Caudate nucleus (tissue), 63 donors: ENCODE measurements at places on chromosomes 4 and X.

- DNase-seq: no peak
Observed at GRCh38 chr4:38559374-38559773, 104.6 kb upstream of the KLF3 start.

- no peak for DNase-seq
Observed at GRCh38 chr4:88720451-88721428, 23.1 kb upstream of the NAP1L5 start.

DNA sequence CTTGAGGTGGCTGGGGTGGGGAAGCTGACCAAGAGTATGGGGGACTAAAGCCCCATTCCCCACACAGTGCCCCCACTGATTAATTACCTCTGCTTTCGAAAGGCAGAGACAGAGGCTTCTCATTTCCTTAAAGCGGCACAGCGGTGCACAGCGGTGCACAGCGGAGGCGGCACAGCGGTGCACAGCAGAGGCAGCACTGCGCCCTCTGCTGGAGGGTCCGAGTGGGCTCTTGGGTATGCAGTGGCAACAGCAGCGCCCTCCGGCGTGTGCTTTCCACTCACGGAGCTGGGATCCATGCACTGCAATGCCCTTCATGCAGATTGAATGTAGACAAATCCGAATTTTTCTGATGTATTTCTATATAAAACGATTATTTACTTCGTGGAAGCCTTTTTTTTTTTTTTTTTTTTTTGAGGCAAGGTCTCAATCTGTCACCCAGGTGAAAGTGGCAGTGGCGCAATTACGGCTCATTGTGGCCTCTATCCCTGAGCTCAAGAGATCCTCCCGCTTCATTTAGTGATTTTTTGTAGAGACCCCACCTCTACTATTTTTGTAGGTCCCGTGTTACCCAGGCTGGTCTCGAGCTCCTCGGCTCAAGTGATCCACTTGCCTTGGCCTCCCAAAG lies 19.7 kb upstream of the PRPS2 start:
- no peak for DNase-seq

DNA sequence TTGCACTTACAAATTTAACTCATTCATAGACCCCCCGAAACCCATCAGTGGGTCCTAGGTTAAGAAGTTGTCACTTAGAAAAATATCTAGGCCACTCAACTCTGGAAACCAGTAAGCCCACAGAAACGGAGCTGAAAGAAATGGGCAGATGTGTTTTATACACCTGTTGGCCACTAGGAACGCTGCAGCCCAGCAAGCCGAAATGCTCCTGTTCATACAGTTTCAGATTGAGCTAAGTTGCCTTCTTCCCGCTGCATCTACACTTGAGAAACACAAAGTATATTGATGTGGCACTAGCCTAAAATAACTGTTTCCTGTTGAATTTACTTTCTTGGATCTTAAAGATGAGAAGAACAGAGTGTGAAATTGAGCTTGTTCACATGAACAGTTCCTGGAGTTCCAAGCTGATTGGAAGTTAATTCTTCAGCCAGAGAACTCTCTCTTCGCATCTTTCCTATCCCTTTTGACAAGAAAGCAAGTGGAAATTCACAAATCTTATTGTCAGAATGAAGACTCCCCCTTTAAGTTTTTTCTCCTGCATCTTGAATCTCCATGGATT lies 174.1 kb downstream of the RBMX2 start:
- no peak for DNase-seq

DNA sequence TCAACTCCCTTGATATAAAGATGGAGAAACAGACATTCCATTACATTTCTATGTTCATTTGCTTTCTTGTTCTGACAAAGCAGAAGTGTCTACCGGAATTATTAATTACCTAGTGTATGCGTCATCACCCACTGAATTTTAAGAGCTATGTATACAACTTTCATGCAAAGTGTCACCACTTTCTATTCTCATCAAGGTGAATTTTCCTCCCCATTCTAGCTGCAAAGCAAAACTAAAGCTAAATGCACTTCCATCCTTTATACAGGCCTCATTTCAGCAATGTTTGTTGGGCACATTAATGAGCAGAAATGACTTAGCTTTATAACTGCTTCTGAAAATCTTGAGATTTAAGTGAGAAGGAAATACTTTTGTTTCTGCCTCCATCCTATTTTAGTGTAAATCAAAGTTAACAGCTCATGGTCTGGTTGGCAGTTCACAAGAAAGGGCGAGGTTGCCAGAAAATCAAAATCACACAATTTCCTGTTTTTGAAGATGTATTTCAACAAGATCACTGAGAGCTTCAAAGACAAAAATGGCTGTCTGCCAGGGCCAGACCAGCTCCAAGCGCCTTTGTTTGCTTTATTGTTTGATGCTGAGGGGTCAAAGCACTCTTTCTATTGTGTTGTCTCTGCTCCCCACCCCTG lies 7.2 kb upstream of the FAM9C start:
- no peak for DNase-seq

- DNase-seq: no peak
Observed at GRCh38 chr4:41185614-41186592, 28.4 kb downstream of the APBB2 start.
